ENCODE measurements at places on chromosomes 1 and 21.

DNA sequence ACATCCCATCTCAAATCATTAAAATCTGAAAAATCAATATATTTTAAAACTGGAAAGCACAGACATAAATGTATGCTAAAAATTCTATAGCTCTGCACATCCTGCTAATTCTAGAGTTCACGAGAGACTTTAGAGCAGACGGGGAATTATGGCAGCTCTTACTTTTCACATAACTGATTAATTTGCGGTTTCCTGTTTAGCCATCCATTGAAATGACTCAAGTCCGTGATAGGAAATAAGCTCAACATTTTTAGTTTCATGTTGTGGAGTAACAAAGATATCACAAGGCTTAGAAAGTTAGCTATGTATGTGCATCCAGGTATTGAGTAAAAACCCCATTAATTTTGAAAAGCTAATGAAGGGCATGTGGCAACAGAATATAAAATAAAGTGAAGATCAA, 123.2 kb downstream of the SMYD2 start:
- no peak for DNase-seq

- no peak for DNase-seq
These were observed 56.1 kb upstream of the IRF2BP2 start for GRCh38 chr1:234665975-234666605.

DNA sequence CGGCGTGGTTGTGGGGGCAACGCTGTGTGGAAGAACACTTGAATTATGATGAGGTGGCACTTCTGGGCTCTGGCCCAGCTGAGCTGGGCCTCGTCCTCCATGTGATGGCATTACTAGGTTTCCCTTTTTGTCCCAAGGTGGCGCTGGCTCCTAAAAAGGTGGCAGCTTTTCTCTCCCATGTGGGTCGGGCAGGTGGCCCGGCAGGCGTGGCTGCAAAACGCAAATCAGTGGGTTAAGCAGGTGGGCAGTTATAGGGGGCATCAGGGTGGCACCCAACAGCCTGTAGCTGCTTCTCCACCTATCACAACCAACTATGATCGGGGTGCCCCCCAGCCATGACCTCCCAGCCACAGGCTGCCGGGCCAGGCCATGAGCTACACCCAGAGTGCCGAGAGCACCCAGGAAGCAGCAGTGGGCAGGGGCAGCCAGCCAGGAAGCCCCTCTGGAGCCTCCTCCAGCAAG, 59.6 kb downstream of the KCNAB2 start:
- DNase-seq = no peak

GRCh38 chr1:42381280-42381673, 685 bp downstream of the RIMKLA start:
- DNase-seq = no peak

DNA sequence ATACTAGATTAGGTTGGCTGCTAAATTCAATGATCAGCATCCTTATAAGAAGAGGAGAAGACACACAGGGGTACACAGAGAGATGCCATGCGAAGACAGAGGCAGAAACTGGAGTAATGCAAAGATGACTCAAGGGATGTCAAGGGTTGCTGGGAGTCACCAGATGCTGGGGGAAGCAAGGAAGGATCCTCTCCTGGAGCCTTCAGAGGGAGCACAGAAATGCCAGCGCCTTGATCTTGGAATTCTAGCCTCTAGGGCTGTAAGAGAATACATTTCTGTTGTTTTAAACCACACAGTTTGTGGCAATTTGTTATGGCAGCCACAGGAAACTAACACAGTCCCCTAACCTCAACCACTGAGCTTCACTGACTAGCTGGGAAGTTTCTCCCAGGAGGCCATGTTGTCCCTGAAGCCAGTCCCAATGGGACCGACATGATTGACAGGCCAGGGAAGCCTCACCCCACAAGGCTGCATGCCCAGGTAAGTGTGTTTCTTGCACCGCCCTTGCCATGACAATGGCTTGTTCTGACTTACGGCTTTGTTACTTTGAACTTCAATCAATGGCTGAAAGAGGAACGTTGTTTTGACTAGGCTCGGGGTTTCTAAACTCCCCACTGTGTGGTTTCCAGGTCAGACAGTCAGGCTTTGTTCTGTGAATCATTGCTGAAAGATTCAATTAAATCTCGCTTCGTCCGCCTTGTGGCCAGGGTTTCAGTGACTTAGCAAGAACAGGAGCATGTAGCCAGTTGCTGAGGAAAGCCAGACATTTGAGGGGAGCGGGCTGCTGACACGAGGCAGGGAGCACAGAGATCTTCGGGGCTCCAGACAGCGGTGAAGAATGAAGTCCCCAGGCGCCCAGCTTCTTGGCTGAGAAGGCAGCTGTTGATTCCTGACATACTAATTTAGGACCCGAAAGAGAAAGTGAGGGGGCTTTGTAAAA, 62.3 kb downstream of the RUNX1 start:
- peak; percentile 46 for DNase-seq

- DNase-seq = no peak
These were observed 9.0 kb downstream of the IFNAR2 start for GRCh38 chr21:33238565-33239255.

- DNase-seq = no peak
These were observed 83.6 kb downstream of the RUNX1 start for GRCh38 chr21:34965200-34966174.

GRCh38 chr21:26739189-26739588, 106.0 kb downstream of the ADAMTS1 start:
- no peak for DNase-seq

DNA sequence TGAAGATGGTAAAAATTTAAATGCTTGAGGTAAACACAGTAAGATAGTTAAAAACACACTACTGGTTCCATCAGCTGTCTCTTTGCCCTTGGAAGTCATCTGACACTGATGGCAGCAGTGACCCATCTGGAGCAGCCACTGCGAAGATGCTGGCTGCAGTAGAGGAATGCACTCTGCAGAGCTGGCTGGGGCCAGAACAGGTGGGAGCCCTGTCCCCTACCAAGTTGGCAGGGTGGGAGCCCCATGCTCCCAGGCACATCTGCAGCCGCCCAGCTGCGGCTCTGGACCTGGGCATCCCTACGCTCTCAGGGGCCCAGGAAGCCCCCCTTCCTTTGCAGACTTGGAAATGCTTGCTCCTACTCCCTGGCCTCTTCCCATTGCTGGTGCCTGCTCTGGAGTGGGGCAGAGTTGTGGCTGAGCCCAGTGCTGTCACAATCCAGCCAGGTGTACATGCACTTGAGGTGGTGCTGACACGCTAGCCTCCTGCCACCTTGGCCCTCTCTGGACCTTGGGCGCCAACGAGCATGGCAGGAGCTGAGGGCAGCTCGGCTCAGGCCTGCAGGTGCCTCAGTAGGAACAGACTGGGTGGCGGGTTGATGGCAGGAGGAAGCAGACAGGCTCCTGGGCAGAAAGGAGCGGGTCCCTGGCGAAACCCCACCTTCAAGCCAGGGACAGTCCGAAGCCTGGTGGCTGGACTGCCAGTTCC, 227.0 kb downstream of the FGGY start:
- DNase-seq = no peak

DNA sequence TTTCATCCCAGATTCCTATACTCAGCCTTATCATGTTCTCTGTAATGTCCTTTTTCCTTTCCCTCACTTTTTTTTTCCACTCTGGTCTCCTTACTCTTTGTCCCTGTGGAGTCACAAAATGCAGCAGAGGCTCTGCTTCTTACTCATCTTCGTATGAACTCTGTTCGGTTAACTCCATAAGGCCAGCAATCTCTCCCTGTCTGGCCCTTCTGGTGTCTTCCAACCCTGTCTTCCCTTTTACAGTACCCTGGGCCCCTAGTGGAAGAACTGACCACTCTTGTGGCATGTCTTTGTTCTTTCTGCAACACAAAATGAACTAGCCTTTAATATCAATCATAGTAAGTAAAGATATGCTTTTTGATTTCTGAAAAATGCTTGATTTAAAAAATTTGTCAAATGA, 7.1 kb downstream of the CD101 start:
- DNase-seq = no peak

- no peak for DNase-seq
These were observed 133.8 kb upstream of the EDN2 start for GRCh38 chr1:41618066-41618825.

DNA sequence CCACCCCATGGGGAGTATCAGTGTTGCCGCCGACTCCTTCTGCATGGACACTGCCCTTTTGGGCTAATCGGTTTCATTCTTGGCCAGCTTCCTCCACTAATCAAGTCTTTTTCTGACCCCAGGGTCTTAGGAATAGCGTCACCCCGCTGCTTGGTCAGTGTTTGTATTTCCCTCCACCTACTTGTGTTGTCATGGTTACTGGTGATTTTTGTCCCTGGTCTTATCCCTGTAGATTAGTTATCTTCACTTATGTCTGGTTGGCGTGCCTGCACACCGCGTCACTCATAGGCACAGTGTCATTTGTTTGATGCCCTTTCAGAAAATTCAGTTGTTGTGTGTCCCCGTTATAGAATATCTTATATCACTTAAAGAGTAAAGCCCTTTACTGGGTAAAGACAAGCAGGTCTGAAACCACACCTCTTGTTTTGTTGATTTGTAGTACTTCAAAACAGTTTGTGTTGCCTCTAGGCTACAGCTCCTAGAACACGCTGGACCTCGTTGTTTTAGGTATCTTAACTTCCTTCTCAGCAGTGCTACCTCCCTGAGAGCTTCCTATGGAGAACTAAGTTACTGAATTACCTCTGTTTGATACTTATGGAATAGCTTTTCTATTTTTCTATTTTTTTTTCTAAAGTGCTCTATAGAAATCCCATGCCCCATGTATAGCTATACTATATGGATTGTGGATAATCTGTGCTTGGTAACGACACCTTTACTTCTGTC, 868 bp downstream of the PPP1R12B start:
- DNase-seq = no peak

DNA sequence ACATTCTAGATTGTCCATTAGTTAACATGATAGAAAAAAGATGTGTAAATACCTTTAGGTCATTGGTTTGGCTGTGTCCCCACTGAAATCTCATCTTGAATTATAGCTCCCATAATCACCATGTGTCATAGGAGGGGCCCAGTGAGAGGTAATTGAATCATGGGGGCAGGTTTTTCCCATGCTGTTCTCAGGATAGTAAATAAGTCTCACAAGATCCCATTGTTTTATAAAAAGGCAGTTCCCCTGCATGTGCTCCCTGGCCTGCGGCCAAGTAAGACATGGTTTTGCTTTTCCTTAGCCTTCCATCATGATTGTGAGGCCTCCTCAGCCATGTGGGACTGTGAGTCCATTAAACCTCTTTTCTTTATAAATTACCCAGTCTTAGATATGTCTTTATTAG, 32.5 kb upstream of the SLC44A5 start:
- no peak for DNase-seq

DNA sequence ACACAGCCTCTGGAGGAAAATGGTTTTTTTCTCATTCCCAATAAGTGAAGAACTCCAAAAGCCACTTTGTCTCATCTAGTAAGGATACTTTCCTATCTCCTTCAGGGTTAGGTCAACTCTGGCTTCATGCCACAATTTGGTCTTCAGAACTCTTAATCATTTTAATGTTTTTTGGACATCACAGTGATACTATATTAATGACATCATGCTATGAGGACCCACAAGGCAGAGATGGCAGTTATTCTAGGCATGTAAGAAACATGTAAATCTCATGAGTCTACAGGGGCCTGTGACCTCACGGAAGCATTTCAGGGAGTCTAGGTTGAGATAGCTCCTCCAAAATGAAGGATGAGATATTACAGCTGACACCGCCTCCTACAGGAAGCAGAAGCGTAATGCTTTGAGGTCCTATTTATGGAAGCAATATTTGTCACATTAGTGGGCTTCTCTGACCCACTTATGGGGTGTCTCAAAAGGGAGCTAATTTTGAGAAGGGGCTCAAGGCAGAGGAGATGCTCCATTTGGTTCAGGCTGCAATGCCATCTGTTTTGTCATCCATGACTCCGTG, 5.0 kb upstream of the GPR137B start:
- DNase-seq = no peak

DNA sequence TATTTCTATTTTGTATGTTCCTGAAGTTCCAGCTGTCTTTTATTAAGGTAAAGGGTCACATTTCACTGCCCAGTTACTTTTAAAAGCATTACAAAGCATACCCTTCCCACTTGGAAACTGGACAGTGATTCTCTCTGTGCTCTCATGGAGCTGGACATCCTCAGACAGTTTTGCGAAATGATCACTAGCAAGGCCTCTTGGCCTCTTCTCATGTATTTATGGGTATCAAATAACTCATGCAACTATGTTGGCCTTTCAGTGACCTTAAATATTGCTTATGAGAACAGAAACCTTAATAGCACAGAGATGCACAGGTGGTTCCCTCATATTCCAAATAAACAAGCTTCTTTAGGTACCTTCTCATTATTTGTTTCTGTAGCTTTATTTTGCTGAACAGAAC, 7.9 kb upstream of the AMPD1 start:
- DNase-seq = no peak

DNA sequence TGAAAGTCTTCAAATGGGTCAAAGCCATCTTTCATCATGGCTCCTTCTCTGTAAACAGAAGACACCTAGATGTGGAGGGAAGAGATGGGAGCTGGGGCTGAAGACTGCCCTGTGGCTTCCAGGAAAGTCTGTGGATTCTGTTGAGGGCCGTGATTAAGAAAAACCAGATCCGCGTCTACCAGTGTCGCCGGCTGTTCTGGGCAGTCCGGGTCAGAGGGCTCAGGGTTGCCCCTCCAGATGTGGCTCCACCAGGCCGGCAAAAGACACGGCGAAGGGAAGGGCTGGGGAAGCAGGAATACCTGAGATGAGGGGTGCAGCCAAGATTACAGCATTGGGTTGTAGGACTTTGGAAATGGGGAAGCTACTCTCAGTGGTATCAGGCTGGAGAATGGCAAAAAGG, 162.6 kb downstream of the RHOU start:
- DNase-seq = no peak

DNA sequence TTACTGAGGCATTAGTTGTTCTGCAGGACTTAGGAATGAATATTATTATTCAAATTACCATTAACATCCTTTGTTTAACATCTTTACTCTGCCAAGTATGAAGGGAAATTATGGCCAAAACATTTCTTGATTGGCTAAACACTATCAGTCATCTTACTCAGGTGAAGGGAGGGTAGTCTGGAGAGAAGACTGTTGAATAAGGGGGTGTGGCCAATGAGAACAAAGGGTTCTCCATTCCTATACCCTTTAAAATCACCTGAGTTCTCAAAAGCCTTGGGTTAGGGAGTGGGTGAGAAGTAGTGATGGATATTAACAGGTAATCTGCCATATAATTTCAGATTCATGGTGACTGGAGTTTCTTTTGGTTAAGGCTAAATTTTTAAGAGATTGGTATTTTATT, 19.3 kb downstream of the CRYZL1 start:
- DNase-seq = no peak

DNA sequence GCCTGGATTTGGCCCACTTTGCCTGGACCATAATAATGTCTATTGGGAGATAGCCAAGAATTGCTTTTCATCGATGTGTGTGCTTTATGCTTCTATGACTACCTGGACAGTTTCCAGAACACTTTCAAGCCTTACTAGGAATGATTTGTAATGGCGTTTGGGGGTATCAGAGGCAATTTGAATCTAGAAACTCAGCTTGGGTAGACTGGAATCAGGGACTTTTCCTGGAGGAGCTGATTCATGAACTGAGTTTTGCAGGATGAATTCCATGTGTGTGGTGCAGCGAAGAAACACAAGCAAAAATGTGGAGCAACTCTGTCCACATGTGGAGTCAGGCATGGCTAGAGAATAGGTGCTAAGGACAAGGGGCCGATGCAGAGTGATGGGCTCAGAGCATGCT, 11.9 kb upstream of the TMEM61 start:
- no peak for DNase-seq

GRCh38 chr1:212605441-212606394, 2.8 kb upstream of the ATF3 start:
- no peak for DNase-seq

Measured in stimulated activated CD8-positive, alpha-beta memory T cell treated with anti-CD3 and anti-CD28 coated beads, Interleukin-12 subunit alpha, Interleukin-12 subunit beta, amount 100 ng/mL, for 1 hour (primary cell).